CD8-positive, alpha-beta memory T cell (primary cell): ENCODE measurements at places on chromosomes 12 and 14. TPM values are rescaled to one million over a fixed set of nuclear protein-coding genes. Genes with fewer than 3 reads are reported as not detected.

GRCh38 chr14:92459030-92459949 is 54.3 kb upstream of the RIN3 start:
- no peaks in the 10 kb centered on the region for H3K27me3 ChIP-seq
- no peak overlapping the region for H3K27ac ChIP-seq
- H3K4me3 ChIP-seq, result no peak overlapping the region
- DNase-seq, result no peak
- H3K4me1 ChIP-seq, result peaks cover 16% of the 10 kb centered on the region

GRCh38 chr14:81384900-81385299 is 15.2 kb downstream of the STON2 start:
- H3K4me1 ChIP-seq, result no peaks in the 10 kb centered on the region
- no peaks in the 10 kb centered on the region for H3K36me3 ChIP-seq
- no peak overlapping the region for H3K27ac ChIP-seq
- no peak overlapping the region for H3K4me3 ChIP-seq

- H3K36me3 ChIP-seq, result no peaks in the 10 kb centered on the region
- no peaks in the 10 kb centered on the region for H3K27me3 ChIP-seq
- DNase-seq, result no peak
Measured at GRCh38 chr14:58584383-58584782, 53.4 kb upstream of the DACT1 start.

DNA sequence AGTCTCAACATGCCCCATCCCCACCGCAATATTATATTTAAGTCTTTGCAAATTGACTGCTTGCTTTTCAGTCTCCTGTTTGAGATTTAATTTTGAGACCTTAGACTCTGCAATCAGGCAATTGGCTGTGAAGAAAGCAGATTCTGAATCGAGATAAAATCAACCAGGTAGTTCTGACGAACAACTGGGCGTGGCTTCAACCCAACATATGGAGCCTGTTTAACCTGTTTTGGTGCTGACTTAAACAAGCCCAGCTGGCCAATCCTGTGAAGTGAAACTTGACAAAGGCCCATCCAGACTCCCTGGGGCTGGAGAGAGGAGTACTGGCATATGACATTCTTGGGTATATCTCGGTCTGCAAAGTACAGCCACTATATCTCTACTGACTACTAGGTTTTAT is 9.8 kb upstream of the CIPC start:
- no peak overlapping the region for H3K4me3 ChIP-seq
- no peaks in the 10 kb centered on the region for H3K27me3 ChIP-seq
- peaks cover 4% of the 10 kb centered on the region for H3K4me1 ChIP-seq
- H3K27ac ChIP-seq, result no peak overlapping the region

- no peaks in the 10 kb centered on the region for H3K36me3 ChIP-seq
- H3K27me3 ChIP-seq, result no peaks in the 10 kb centered on the region
- no peak overlapping the region for H3K4me3 ChIP-seq
- H3K27ac ChIP-seq, result no peak overlapping the region
Measured at GRCh38 chr12:78229591-78230101, 399.0 kb downstream of the NAV3 start.

DNA sequence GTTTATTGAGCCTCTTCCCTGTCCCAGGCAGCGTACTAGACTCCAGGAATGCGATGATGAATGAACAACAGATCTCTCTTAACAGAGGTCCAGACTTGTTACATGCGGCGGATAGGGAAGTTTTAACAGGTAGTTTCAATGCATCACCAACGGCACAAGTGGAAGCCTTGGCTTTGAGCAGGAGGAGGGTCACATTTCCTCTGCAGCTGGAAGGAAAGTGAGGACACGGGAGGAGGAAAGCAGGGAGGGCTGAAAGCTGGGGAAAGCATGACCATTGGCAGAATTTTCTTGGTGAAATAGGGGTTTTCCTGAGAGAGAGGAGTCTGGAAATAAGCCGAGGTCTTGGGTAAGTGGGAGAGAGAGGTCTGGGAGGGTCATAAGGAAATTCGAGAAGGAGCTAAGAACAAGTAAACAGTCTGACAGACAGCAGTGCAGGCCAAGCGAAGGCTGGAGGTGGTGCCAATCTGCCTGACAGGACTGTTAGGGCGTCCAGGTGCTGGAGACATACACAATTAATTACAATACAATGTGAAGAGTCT is 15.4 kb downstream of the BHLHE41 start:
- no peak overlapping the region for H3K4me3 ChIP-seq
- DNase-seq, result no peak
- H3K27me3 ChIP-seq, result peaks cover 3% of the 10 kb centered on the region

SELPLG gene
- total RNA-seq, result 37.0 TPM

GRCh38 chr14:96121660-96122395 is 82.7 kb downstream of the C14orf132 start:
- H3K27me3 ChIP-seq, result no peaks in the 10 kb centered on the region
- H3K36me3 ChIP-seq, result no peaks in the 10 kb centered on the region
- DNase-seq, result no peak
- peaks cover 33% of the 10 kb centered on the region for H3K4me1 ChIP-seq
- H3K4me3 ChIP-seq, result no peak overlapping the region

- H3K4me1 ChIP-seq, result peaks cover 54% of the 10 kb centered on the region
- H3K27ac ChIP-seq, result peak overlapping the region; percentile 62
- DNase-seq, result no peak
- H3K27me3 ChIP-seq, result no peaks in the 10 kb centered on the region
- H3K4me3 ChIP-seq, result peak overlapping the region; percentile 81
- H3K36me3 ChIP-seq, result no peaks in the 10 kb centered on the region
Measured at GRCh38 chr14:69610874-69611171, 573 bp upstream of the SUSD6 start.

DNA sequence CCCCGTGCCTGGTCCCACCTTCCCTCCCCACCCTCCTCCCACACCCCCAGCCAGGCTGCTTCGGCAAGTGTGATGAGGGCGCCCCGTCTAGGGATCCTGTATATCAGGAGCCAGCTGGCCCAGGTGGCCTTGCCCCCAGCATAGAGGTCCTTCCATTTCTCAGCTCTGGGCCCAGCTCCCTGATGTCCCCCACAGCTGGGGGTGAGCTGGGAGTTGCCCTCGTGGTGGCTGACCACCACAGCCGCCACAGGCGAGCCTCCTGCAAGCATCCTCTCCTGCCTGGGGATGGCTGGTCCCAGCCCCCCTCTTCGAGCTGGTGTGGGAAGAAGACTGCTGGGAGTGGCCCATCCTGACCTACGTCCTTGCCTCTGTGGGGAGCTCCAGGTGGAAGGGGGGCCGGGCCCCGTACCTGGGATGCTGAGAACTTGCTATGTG is 7.4 kb downstream of the ASPG start:
- no peak for DNase-seq
- no peak overlapping the region for H3K4me3 ChIP-seq
- no peak overlapping the region for H3K27ac ChIP-seq
- H3K36me3 ChIP-seq, result no peaks in the 10 kb centered on the region
- no peaks in the 10 kb centered on the region for H3K4me1 ChIP-seq
- no peaks in the 10 kb centered on the region for H3K27me3 ChIP-seq

GRCh38 chr12:1723721-1724120 is 32.9 kb downstream of the ADIPOR2 start:
- no peak overlapping the region for H3K27ac ChIP-seq
- no peak for DNase-seq
- peaks cover 7% of the 10 kb centered on the region for H3K4me1 ChIP-seq
- no peaks in the 10 kb centered on the region for H3K27me3 ChIP-seq

INSM2 gene
- not detected for total RNA-seq

DNA sequence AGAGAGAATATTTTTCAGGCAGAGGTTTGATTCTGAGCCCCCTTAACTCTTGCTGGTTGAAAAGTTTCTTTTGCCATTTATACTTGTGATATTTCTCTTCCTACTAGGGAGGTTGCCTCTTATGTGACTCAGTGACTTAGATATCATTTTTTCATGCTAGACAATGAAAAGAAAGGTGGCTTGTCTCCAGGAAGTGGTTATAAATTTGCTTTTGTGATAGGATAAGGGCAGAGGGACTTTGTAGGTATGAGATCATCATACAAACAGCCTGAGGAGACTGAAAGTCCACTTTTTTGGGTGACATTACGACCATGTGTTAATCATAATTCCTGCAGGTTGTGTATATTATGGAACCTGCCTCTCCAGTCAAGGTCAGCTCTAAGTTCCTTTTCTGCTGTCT is 35.8 kb downstream of the ACSM4 start:
- H3K27ac ChIP-seq, result no peak overlapping the region
- no peaks in the 10 kb centered on the region for H3K27me3 ChIP-seq
- H3K4me1 ChIP-seq, result peaks cover 9% of the 10 kb centered on the region
- no peak overlapping the region for H3K4me3 ChIP-seq
- no peaks in the 10 kb centered on the region for H3K36me3 ChIP-seq
- no peak for DNase-seq

DNA sequence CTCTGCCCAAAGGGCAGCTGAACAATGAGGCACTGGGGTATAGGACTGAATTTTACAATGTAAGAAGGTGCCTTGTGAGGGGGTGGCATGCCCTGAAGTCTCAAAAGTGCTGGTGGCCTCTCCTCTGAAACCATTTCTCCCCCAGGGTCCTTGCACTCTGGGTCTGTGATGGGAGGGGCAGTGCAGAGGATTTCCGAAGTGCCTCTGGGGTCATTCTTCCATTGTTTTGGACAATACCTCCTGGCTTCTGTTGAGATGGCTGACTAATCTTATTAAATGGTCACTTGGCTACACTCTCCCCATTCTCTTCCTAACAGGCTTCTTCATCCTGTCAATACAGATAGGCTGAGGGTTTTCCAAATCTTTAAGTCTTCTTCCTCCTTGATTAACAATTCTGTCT is 59.3 kb downstream of the UNC79 start:
- no peaks in the 10 kb centered on the region for H3K4me1 ChIP-seq
- no peak for DNase-seq
- H3K27ac ChIP-seq, result no peak overlapping the region
- no peaks in the 10 kb centered on the region for H3K27me3 ChIP-seq
- no peak overlapping the region for H3K4me3 ChIP-seq

DNA sequence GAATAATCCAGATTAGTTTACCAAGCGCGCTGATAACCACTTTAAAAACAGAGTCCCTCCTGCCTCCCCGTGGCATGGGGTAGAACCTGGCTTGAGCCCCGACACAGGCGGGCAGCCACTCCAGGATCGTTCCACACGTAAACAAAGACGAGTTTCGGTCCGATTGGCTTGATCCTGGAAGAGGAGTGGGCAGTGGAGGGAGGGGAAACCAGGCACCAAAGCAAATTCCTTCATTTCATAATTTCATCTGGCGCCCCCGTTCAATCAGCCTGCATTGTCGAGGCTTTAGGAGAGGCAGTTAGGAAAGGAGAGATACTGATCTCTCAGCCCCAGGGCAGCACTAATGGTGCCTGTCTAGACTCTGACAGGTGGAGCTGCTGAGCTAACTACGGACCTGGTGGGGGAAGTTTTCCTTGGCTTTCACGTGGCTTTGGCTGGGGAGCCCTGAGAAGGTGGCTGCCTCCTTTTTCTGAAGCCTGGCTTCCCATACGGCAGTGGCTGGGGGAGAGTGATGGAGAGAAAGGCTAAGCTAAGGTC is 751 bp upstream of the GPRC5A start:
- peak overlapping the region; percentile 27 for H3K4me3 ChIP-seq
- H3K27ac ChIP-seq, result no peak overlapping the region
- DNase-seq, result no peak
- H3K4me1 ChIP-seq, result no peaks in the 10 kb centered on the region
- H3K36me3 ChIP-seq, result no peaks in the 10 kb centered on the region
- peaks cover 4% of the 10 kb centered on the region for H3K27me3 ChIP-seq

GRCh38 chr12:28186500-28186899 is 3.8 kb upstream of the CCDC91 start:
- H3K36me3 ChIP-seq, result no peaks in the 10 kb centered on the region
- no peak overlapping the region for H3K4me3 ChIP-seq
- no peak for DNase-seq
- no peaks in the 10 kb centered on the region for H3K27me3 ChIP-seq
- H3K27ac ChIP-seq, result no peak overlapping the region

HOXC6 gene
- not detected for total RNA-seq

- no peak for DNase-seq
- H3K27me3 ChIP-seq, result no peaks in the 10 kb centered on the region
- no peaks in the 10 kb centered on the region for H3K4me1 ChIP-seq
Measured at GRCh38 chr12:57983146-57983857, 41.9 kb downstream of the ATP23 start.
